ENCODE measurements at places on chromosomes 16 and 17. TPM values are rescaled to one million over a fixed set of nuclear protein-coding genes. Genes with fewer than 3 reads are reported as not detected.

Gene SMTNL2
- 0.78 TPM for total RNA-seq

Gene ATP2C2
- total RNA-seq, result 2.1 TPM

GRCh38 chr17:58677194-58677880, 14.5 kb downstream of the TEX14 start:
- no peak overlapping the region for H3K4me3 ChIP-seq
- no peaks in the 10 kb centered on the region for H3K4me1 ChIP-seq
- no peak for DNase-seq

GRCh38 chr17:78680436-78680835, 101.6 kb downstream of the CYTH1 start:
- H3K27me3 ChIP-seq, result no peaks in the 10 kb centered on the region
- no peak overlapping the region for H3K27ac ChIP-seq
- peaks cover 28% of the 10 kb centered on the region for H3K36me3 ChIP-seq
- no peak for DNase-seq

- H3K27ac ChIP-seq, result peak overlapping the region; percentile 98
- H3K4me3 ChIP-seq, result peak overlapping the region; percentile 5
- no peaks in the 10 kb centered on the region for H3K27me3 ChIP-seq
- no peaks in the 10 kb centered on the region for H3K36me3 ChIP-seq
- peak; percentile 97 for DNase-seq
- H3K4me1 ChIP-seq, result peaks cover 45% of the 10 kb centered on the region
Measured at GRCh38 chr17:7557775-7558543, 591 bp upstream of the TNFSF13 start.

DNA sequence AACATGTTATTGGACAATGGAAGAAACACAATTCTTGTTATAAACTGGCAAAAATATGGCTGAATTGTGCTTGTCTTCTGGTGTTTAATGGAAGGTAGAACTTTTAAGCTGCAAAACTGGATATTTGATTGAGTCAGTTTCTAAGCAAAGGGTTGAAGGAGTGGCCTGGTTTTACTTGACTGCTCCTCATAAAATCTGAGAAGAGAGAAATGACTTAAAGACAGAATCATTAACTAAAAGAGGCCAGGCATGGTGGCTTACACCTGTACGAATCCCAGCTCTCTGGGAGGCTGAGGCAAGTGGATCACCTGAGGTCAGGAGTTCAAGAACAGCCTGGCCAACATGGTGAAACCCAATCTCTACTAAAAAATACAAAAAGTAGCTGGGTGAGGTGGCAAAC, 770.7 kb downstream of the CDH11 start:
- no peak for DNase-seq
- no peaks in the 10 kb centered on the region for H3K4me1 ChIP-seq
- H3K4me3 ChIP-seq, result no peak overlapping the region
- no peaks in the 10 kb centered on the region for H3K36me3 ChIP-seq
- no peak overlapping the region for H3K27ac ChIP-seq
- no peaks in the 10 kb centered on the region for H3K27me3 ChIP-seq
